Stimulated activated CD8-positive, alpha-beta memory T cell treated with anti-CD3 and anti-CD28 coated beads, Interleukin-15, amount 100 ng/mL, for 4 hours (primary cell): ENCODE measurements at places on chromosomes 13 and 19.

- DNase-seq, result no peak
These were observed 2.8 kb downstream of the ACTN4 start for GRCh38 chr19:38650172-38650775.

- DNase-seq, result no peak
These were observed 2.2 kb downstream of the FFAR1 start for GRCh38 chr19:35349614-35350521.

DNA sequence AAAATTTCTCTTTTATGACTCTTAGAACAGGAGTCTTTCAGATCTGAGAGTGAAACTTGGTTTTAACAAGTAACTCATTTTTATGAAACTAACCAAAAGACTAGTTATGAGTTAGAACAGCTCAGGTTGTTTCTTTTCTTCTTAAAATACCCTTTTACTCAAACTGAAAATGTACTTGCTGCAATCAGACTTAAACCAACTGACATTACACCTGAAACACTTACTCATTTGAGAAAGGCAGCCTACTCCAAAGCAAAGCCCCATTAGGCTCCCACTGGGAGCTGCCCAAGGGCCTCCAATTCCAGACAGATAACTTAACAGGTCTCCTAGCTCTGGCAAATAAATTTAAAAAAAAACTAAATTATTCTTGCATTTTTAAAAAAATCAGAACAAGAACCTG, 3.6 kb downstream of the FOXO1 start:
- DNase-seq, result no peak

DNA sequence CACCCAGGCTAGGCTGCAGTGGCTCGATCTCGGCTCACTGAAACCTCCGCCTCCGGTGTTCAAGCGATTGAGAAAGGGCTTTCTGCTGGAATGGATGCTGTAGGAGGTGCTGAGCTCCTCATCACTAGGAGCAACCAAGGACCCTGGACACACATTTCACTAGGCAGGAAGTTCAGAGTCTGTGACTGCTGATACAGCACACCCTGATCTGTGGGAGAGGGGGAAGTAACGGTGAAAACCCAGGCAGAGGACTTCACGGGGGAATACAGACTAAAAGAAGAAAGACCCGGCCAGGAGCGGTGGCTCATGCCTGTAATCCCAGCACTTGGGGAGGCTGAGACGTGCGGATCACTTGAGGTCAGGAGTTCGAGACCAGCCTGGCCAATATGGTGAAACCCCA, 11.9 kb upstream of the NOTCH3 start:
- no peak for DNase-seq

DNA sequence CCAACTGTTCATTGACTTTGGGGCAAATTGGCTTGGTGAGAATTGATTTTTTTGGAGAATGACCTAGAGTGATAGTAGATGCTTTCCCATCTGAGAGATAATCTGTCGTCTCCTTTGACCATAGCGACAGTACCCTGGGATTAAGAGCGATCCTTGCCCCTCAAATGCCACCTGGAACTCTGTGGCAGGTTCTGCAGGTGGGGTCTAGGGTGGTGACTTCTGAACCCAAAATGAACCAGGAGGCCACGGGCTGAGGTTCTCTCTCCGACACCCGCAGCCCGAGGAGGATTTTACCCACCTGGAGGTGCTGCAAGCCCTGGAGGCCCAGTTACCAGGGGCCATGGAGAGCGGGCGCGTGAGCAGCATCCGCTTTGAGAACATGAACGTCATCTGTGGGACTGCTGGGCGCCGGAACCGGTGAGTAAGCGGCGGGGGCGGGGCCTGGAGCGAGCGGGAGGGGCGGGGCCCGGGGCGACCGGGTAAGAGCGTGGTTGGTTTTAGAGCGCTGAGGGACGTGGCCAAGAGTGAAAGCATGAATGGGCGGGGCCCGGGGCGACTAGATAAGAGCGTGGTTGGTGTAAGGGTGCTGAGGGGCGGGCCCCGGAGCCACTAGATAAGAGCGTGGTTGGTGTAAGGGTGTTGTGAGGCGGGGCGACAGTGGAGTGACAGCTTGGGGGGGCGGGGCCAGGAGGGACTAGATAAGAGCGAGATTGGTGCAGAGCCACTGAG, 8.6 kb downstream of the C19orf81 start:
- DNase-seq, result peak; percentile 74

GRCh38 chr13:110272227-110272626, 34.7 kb downstream of the COL4A1 start:
- no peak for DNase-seq

- no peak for DNase-seq
These were observed 16.3 kb upstream of the GTF3A start for GRCh38 chr13:27408074-27408473.

DNA sequence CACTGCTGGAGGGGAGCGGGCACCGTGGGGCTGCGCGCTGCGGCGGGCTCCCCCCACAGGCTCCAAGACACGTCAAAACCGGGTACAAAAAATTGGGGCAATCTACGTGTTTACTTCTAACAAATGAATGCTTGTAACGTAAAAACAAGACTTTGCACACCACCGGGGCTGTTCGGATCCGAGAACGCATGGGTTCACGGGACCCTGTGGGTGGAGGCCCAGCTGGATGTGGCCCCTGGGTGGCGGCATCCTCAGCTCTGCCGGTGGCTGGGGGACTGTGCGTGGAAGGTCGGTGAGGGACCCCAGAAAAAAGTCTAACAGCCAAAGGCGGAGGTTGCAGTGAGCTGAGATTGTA, 10.3 kb upstream of the SLC7A10 start:
- DNase-seq, result no peak

- DNase-seq, result no peak
These were observed 27.4 kb downstream of the EFNA2 start for GRCh38 chr19:1312767-1313694.

DNA sequence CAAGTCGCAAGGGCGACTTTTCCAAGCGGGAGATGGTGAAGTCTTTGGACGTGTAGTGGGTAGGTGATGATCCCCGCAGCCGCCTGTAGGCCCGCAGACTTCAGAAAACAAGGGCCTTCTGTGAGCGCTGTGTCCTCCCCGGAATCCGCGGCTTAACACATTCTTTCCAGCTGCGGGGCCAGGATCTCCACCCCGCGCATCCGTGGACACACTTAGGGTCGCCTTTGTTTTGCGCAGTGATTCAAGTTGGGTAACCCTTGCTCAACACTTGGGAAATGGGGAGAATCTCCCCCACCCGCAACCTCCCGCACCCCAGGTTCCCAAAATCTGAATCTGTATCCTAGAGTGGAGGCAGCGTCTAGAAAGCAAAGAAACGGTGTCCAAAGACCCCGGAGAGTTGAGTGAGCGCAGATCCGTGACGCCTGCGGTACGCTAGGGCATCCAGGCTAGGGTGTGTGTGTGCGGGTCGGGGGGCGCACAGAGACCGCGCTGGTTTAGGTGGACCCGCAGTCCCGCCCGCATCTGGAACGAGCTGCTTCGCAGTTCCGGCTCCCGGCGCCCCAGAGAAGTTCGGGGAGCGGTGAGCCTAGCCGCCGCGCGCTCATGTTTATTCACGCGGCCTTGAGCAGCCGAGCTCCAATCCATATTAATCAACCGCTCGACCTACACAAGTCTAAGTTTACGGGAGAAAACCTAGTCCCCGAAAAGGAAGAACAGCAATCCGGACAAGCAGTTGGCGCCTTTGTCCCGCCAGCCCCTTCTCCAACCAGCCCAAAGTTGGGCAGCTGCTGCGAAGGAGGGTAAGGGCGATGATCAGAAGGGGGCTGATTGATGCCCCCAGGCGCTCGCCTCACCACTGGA, 9.9 kb downstream of the SOX21 start:
- DNase-seq, result no peak

- DNase-seq, result no peak
These were observed 46.3 kb downstream of the SIPA1L3 start for GRCh38 chr19:37953171-37953917.

DNA sequence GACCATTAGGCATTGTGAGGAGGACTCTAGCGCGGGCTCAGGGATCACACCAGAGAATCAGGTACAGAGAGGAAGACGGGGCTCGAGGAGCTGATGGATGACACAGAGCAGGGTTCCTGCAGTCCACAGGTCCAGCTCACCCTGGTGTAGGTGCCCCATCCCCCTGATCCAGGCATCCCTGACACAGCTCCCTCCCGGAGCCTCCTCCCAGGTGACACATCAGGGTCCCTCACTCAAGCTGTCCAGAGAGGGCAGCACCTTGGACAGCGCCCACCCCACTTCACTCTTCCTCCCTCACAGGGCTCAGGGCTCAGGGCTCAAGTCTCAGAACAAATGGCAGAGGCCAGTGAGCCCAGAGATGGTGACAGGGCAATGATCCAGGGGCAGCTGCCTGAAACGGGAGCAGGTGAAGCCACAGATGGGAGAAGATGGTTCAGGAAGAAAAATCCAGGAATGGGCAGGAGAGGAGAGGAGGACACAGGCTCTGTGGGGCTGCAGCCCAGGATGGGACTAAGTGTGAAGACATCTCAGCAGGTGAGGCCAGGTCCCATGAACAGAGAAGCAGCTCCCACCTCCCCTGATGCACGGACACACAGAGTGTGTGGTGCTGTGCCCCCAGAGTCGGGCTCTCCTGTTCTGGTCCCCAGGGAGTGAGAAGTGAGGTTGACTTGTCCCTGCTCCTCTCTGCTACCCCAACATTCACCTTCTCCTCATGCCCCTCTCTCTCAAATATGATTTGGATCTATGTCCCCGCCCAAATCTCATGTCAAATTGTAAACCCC, 2.8 kb upstream of the CEACAM5 start:
- DNase-seq, result no peak

DNA sequence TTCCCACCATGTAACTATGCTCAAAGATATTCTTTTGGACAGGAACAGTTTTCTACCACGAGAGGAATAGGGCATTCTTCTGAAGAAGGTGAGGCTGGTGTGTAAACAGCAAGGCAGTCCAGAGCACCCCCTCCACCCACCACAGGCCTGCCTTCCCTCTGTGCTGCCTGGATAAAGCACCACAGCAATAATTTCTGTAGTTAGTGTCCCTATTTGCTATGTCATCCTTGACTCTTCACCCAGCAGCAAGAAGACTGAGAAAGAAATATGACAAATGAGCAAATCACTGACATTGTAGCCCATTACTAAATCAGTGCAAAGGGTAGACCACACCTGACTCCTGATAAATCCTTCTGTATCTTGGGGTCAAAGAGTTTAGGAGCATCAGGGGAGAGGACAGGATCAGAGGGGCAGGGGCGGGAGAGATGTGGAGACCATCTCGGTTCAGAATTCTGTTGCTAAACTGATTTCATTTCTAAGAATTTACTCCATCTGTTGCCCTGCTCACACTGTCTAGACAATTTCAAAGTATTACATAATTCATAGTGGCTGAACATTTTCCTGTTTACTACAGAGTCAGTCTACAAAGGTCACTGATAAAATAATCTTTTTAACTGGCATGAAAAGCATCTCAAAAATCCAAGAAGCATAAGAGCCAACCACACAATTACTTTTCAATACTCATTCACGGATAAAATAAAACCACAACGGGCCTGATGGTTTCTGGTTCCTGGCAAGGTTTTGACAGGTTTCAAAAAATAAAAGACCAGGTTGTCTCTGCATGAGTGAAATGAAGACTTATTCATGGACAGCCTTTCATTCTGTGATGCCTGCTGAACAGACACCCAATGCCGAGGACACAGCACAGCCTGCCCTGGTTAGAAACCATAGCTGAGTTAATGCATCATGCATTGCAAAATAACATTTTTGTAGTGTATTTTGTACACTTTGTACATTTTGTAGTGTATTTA, 88.4 kb upstream of the IRS2 start:
- no peak for DNase-seq

DNA sequence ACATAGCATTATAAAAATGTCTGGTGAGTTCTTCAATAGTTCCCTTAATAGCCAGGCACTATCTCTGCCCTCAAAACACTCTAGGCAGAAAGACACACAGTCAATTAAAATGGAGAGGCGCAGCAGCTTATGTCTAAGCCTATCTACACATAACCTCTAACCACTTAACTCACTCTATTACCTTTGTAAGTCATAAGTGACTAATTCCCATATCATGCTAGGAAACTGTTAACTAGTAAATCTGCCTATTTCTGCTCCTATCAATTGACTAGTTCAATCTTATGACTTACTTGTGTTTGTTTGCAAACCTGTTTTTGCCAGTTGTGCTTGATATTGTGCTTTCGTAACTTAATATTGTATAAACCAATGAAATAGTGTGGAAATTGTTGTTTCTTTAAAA, 3.2 kb downstream of the CCDC122 start:
- DNase-seq, result no peak

DNA sequence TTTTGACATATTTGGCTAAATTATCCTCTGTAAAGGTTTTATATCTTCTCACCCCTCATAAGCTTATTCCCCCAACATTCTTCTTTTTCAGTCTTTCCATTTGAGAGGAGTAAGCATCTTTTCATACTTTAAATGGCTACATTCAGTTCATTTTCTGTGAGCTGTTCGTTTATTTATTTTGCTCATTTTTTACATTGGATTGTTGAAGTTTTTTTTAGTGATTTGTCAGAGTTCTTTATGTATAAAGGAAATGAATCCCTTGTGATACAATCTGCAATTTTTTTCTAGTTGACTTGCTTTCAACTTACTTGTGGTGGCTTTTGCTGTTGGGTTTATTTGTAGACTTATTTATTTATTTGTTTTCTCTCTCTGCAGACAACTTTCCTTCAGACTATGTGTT, 250.3 kb downstream of the DLEU7 start:
- no peak for DNase-seq
